Endothelial cell of umbilical vein (primary cell): ENCODE measurements at places on chromosomes 2 and 18. TPM values are rescaled to one million over a fixed set of nuclear protein-coding genes. Genes with fewer than 3 reads are reported as not detected.

The TBR1 gene
- 0.09 and 0.11 TPM in 2 replicates for total RNA-seq

DNA sequence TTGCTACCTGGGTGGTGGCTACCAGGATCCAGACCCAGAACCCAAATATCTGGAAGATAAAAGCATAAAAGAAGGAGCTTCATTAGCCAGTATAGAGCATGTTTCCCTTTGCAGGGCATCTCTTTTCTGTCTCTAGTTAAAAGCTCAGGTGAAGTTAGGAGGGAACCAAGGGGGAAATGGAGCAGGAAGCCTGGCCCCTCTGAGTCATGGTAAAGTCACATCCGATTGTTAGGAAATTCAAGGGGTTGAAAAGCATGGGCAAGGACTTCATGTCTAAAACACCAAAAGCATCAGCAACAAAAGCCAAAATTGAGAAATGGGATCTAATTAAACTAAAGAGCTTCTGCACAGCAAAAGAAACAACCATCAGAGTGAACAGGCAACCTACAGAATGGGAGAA, 126.9 kb downstream of the RPIA start:
- H3K27ac ChIP-seq = no peak overlapping the region
- no peaks in the 10 kb centered on the region for H3K27me3 ChIP-seq
- DNase-seq = peak; percentile 65
- H3K36me3 ChIP-seq = no peaks in the 10 kb centered on the region

The EMILIN2 gene
- 11.3 and 13.4 TPM in 2 replicates for total RNA-seq

- no peaks in the 10 kb centered on the region for H3K27me3 ChIP-seq
- no peaks in the 10 kb centered on the region for H3K36me3 ChIP-seq
- H3K4me3 ChIP-seq = no peak overlapping the region
- no peak for DNase-seq
These were observed 113.5 kb upstream of the PPP1CB start for GRCh38 chr2:28638102-28638501.

DNA sequence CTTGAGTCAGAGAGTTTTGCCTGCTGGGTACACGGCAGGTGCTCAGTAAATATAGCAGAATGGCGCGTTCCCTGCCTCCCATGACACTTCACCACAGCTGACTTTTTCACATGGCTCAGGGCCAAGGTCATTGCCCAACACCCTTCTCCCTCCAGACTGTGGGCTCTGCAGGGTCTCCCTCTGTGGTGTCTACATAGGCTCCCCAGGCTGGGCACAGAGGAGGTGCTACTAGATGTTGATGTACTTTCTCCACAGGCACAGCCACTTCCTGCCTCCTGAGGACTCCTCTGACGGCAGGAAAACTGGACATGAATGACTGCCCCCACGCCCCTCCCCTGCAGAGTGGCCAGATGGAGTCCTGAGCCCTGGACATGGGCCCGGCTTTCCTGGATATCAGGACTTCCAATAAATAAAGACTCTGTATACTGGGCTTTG, 4.2 kb downstream of the CHCHD5 start:
- no peaks in the 10 kb centered on the region for H3K27me3 ChIP-seq
- H3K4me1 ChIP-seq = peaks cover 11% of the 10 kb centered on the region
- no peak overlapping the region for H3K27ac ChIP-seq
- no peak for DNase-seq
